CD4-positive, alpha-beta T cell treated with Interleukin-4 for 1 hour (primary cell): ENCODE measurements at places on chromosomes 3 and 15.

- no peak for DNase-seq
These were observed 154.4 kb downstream of the TUSC7 start for GRCh38 chr3:116863822-116864589.

DNA sequence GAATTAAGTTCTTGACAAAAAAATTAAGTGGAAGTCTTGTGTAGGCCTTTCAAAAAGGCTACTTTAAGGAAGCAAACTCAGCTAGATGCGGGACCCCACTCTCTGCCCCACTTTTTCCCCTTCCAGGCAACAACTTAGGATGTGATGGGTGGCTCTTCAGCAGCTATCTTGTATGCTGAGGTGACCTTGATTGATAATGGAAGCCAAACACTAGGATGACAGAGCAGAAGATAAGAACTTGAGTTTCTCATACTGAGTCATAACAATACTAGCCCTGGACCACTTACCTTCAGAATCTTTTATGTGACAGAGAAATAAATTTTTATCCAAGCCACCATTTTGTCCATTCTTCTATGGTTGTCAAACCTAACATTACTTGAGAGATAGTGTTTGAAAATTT, 16.1 kb downstream of the PDCD10 start:
- DNase-seq, result no peak

DNA sequence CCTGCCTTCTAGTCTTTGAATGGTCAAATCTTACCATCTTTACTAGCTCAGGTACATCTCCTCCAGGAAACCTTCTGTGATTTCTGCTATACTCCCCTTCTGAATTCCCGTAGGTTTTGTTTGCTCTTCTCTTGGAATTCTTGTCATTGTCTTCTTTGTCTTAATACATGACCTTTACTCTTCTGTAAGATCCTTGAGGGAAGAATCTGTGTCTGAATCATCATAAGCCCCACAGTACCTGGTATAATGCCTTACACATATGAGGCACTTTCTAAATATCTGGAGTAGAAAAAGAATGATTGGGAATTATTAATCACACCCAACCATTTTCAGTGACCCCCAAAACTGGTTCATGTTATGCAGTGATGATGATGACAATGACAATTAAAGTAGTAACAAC, 210.1 kb upstream of the NR2E3 start:
- DNase-seq, result no peak

GRCh38 chr3:160927620-160928019, 171.6 kb downstream of the PPM1L start:
- no peak for DNase-seq

DNA sequence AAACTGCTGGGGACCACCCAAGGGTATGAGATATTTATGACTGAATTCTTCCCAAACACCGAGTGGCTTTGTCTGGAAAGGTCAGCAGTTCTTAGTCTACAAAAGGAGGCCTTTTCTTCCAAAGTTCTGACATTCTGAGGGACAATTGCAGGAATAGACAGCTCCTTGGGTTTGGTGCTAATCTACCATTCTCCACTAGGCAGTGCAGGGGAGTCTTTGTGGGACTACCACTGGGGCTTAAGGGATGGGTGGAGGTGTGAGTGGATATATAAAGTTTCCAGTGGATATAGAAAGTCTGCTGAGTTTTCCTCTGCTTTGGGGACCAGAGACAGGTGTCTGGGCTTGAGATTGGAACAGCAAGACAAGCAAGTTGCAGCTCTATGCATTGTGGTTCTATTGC, 62.7 kb downstream of the EXOG start:
- no peak for DNase-seq

- no peak for DNase-seq
These were observed 190.6 kb downstream of the TBC1D2B start for GRCh38 chr15:77886805-77887448.

DNA sequence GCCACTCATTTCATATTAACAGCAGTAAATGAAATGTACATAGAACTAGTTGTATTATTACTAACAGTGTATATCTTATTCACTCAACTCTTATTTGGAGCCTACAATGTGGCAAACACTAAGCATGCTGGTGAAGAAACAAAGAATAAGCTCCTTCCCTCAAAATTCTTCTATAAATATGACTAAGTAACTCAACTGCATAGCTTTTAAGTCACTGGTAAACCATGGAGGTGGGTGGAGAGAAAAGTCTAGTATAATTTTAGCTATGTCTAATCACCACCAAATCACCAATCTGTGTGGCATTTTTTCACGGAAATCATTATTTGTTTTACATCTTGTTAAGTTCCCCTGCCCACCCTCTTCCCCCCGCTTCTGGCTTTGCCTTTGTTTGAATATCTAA, 17.5 kb downstream of the COPS2 start:
- DNase-seq, result no peak

- DNase-seq, result peak; percentile 76
These were observed at the start of gene KLF15 for GRCh38 chr3:126357295-126358037. Gene KLF15 (minus strand): TSS chr3:126357408. CDS start chr3:126352922, 4,486 bp downstream.
